ENCODE measurements at places on chromosomes 6 and 20. TPM values are rescaled to one million over a fixed set of nuclear protein-coding genes. Genes with fewer than 3 reads are reported as not detected.

PABPC1L gene
- total RNA-seq = 59.2 TPM

FBXL4 gene
- 14.0 TPM for total RNA-seq

TFAP2D gene
- not detected for total RNA-seq

SLC13A3 gene
- total RNA-seq = 4.1 TPM

ZBTB46 gene
- total RNA-seq = 12.5 TPM

ZC3H12D gene
- total RNA-seq = 2.1 TPM

TMEM244 gene
- not detected for total RNA-seq

MCHR2 gene
- total RNA-seq = 0.31 TPM

FAM217A gene
- 30.6 TPM for total RNA-seq

PRRC2A gene
- 301 TPM for total RNA-seq

PLEKHG1 gene
- total RNA-seq = 104 TPM

RGL2 gene
- 42.8 TPM for total RNA-seq

Data from testis (tissue), 5 donors.